ENCODE measurements at places on chromosomes 4 and X. TPM values are rescaled to one million over a fixed set of nuclear protein-coding genes. Genes with fewer than 3 reads are reported as not detected.

Gene TGIF2LX
- total RNA-seq = not detected

Gene TMEM156
- total RNA-seq = 20.5 TPM

Gene GLRB
- total RNA-seq = not detected

Gene NAA11
- not detected for total RNA-seq

Gene ABCB7
- 26.7 TPM for total RNA-seq

Gene CHRDL1
- not detected for total RNA-seq

Gene C1QTNF7
- not detected for total RNA-seq

Gene MND1
- 21.1 TPM for total RNA-seq

Measured in T-helper 2 cell treated with Interferon-gamma antibody and Interleukin-4, amounts not matched to agents 100 ng/mL and 5 ng/mL, for 36 hours (primary cell).